ENCODE measurements at places on chromosomes 16 and 17.

DNA sequence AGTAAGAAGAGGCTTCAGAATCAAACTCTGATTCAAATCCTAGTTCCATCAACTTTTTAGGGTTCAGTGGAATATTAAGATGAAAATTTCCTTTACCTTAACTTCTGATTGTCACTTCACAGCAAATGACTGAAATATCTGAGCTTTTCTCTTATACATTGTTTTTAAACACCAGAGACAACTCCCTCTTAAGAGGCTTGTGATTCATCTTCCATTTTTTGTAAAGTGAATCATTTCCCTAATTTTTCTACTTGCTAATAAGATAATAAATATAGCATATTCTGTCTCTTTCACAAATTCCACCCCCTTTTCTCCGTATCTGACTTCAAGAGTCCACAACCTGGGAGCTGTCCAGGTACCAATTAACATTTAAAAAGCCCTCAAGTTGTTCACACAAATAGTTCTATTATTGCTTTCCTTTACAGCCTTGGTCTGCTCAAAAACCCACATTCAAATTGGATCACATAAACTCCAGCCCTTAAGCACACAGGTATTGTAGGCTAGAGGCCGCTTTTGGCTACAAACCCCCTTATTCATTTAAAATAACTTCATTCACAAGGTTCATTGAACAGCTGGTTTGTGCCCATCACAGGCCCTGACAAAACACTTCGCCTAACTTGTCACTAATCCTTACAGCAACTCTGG lies 14.1 kb upstream of the UTP6 start:
- no peak for DNase-seq

GRCh38 chr17:29726715-29727252 lies 104.1 kb upstream of the CORO6 start:
- no peak for DNase-seq

GRCh38 chr17:44952946-44953475 lies 5.4 kb upstream of the KIF18B start:
- no peak for DNase-seq

GRCh38 chr16:17519101-17519955 lies 48.6 kb upstream of the XYLT1 start:
- DNase-seq, result no peak

GRCh38 chr16:82524976-82525375 lies 101.8 kb upstream of the CDH13 start:
- DNase-seq, result no peak

DNA sequence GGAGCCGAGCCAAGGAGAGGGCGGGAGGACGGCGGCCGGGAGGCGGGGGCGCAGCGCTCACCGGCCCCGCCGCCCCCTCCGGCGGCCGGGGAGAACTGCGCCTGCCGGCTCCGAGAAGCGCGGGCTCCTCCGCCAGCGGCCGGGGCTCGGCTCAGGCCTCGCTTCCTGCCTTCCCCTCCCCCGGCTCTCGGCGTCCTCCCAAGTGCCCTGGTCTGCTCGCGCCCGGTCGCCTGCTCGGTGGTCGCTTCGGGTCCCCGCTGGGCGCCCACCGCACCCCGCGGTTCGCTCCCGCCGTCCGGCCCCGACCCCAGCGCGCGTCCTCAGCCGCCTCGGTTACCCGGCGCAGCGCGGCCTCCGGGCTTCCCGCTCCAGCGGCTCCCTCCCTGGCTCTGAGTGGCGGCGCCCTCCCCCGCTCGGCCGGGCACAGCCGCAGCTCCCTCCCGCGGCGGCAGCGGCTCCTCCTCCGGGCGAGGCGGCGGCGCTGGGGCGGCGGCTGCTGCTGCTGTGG lies 313 bp downstream of the UBTF start:
- no peak for DNase-seq

DNA sequence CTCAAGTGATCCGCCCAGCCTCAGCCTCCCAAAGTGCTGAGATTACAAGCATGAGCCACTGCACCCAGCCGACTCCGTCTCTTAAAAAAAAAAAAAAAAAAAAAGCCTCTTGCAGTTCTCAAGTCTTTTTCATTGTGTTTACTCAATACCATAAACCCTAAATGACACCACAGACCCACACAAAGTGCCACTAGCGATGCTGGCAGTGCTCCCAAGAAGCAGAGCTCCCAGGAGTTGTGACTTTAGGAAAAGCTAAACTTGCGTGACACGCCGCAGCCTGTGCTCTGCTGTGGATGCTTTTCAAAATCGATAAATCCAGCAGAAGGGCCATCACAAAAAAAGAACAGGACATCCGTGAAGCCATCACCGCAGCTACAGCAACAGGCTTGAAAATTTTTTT lies 114.7 kb downstream of the ANKRD11 start:
- DNase-seq, result no peak

- DNase-seq, result no peak
Observed at GRCh38 chr17:1024076-1024475, 27.1 kb downstream of the TIMM22 start.

- no peak for DNase-seq
Observed at GRCh38 chr17:79955691-79956440, 79.8 kb downstream of the TBC1D16 start.

GRCh38 chr17:28575126-28575795 lies 1.4 kb downstream of the ALDOC start:
- DNase-seq, result no peak

- no peak for DNase-seq
Observed at GRCh38 chr16:3745751-3746355, 28.5 kb upstream of the TRAP1 start.

All from posterior cingulate gyrus (tissue), 11 donors.